ENCODE measurements at places on chromosomes 16 and 17.

GRCh38 chr16:55323637-55324271, at the start of gene IRX6:
TSS of gene IRX6 (plus strand) at chr16:55324203. CDS start at chr16:55325092, 889 bp downstream.
- no peak for DNase-seq

DNA sequence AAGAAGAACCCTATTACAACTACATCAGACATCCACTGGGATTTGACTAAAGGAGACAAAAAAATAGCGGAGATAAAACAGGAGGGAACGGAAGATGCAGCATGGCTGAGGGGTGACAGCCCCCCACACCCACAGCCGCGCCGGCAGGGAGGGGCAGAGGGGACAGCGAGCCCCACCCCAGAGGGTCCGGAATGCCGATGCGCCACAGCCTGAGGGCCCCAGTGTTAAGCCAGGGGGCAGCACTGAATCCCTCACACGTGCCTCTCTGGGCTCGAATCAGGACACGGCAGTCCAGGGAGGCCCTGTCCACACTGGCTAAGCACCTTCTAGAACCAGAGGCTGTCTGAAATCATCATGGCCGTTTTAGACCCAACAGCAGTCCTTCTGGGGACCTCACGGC, 18.8 kb downstream of the MAP1LC3B start:
- DNase-seq, result no peak

DNA sequence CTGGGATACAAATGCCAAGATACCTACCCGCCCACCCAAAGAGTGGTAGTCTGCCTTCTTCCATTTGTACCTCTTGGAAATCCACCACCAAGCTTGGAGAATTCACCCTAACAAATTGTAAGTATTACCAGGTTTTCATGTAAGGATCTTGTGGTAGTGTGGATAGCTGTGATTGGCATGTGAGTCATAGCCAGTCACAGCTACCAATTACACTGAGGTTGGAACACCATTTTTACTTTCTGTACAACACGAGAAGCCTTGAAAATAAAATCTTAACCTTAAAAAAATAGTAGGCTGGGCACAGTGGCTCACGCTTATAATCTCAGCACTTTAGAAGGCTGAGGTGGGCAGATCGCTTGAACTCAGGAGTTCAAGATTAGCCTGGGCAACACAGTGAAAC, 18.5 kb upstream of the SLC35G3 start:
- no peak for DNase-seq

- DNase-seq, result no peak
These were observed 32.2 kb downstream of the SRL start for GRCh38 chr16:4209666-4210065.

GRCh38 chr16:1159973-1160772, 7.3 kb downstream of the CACNA1H start:
- no peak for DNase-seq

GRCh38 chr17:7445619-7445968, 733 bp downstream of the CHRNB1 start:
- DNase-seq, result no peak
